ENCODE measurements at places on chromosomes 7 and 10.

GRCh38 chr7:158574308-158575036 is 13.2 kb downstream of the PTPRN2 start:
- DNase-seq = no peak

- peak; percentile 74 for DNase-seq
Measured at GRCh38 chr10:72274730-72275350, 1.1 kb downstream of the DDIT4 start.

DNA sequence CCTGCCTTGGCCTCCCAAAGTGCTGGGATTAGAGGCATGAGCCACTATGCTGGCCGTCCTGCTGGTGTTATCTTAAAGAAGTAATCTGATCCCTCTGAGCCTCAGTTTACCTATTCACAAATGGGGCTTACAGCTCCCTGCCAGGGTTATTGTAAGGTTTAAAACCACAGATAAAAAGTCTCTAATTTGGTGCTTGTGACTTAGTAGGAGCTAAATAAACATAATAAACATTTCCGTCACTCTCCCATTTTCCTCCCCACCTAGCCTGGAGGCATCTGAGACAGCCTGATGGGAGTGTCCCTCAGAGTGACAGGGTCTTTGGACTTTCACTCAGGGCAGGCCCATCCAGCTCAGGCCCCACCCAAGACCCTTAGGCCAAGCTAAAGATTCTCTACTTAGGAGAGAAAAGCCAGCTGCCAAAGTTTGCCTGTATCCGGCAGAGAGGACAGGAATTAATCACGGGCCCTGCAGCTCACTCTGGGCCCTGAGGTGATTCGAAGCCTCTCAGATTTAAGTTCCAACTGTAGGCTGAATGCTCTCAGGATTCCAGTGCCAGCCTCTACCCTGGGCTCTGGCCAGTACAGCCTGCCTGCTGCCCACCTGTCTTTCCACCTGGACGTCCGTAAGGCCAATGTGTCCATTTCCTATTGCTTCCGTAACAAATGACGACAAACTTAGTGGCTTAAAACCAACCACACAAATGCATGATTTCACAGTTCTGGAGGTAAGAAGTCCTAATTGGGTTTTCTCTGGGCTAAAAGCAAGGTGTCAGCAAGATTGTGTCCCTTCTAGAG is 21.8 kb upstream of the DUSP5 start:
- no peak for DNase-seq

DNA sequence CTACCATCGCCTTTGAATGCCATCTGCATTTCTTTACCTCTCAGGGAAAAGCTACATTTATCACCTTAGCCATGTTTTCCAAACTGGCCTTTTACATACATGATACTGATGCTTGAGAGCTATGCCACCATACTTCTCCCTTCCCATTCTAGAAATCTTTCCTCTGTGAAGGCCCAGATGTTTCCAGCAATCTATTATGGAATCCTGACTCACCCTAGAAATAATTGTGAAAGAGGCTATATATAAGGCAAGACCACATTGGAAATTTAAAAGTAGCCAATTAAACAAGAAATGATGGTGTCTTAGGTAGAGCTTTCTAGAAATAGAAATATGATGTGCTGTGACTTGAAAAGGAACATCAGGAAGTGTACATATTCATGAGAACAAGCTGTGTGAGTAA is 389.7 kb downstream of the INHBA start:
- no peak for DNase-seq

DNA sequence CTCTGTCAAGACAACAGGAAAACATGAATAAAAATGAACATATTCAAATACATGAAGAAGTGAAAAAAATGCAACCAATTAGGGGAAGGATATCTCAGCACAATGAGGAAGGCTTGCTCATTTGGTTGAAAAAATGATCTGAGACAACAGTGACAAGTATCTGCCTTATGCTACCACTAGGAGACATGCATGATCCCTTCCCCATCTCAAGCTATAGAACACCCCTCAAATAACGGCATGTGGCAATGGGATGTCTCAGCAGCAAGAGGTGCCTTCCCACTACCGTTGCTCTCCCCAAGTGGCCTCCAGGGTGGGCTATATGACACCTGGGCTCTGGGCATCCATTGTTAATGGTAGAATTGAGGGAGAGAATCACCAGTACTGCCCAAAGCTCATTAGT is 98.1 kb upstream of the RSU1 start:
- DNase-seq = no peak

GRCh38 chr10:29740981-29741545 is 106.3 kb upstream of the SVIL start:
- no peak for DNase-seq

DNA sequence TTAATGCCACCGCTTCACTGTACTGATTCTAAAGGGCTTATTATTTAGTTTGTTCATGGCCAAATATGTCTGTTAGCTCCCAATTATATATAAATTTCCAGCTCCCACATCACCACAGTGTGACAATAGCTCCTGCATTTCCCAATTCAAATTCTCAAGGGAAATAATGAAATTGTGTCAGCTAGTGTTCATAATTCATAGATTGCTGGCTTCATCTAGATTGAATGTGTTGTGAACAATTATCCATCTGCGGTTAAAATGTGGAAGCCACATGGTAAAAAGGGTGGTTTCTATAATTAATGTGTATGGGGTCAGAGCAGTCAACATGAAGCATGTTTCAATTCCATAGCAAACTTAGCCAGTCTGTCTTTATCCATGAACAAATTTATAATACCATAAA is 154.3 kb downstream of the SEMA3E start:
- DNase-seq = no peak

DNA sequence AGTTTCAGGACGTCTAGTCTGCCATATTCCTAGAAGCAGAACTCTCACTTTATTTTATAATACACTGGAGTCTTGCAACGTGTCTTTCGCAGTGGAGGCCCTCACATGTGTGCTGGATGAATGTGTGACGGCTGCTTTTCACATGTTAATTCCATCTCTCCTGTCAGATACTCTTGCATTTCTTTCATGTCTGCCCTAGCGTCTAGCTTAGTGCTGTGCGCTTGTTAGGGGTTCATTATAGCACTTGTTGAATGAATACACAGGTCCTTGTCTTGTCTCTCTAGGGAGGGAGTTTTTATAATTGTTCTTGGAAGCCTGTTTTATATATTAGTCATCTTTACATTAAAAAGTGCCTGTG is 94.4 kb downstream of the MAP3K8 start:
- no peak for DNase-seq

DNA sequence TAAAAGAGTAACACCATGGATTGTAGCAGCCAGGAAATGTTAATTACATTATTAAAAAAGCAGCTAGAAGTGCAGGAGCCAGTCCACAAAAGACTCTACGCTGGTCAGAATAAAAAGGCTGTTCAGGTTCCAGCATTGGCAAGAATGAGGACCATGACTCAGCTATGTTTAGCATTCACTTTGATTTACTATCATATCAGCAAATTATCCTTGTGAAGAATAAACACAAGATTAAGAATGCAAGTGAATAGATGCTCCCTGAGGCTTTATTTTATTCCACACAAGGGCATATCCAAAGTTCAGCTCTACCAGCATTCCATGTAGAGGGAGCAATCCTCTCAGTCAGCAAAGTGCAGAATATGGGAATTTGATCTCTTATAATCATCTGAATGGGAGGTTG is 13.6 kb downstream of the DGKB start:
- no peak for DNase-seq

DNA sequence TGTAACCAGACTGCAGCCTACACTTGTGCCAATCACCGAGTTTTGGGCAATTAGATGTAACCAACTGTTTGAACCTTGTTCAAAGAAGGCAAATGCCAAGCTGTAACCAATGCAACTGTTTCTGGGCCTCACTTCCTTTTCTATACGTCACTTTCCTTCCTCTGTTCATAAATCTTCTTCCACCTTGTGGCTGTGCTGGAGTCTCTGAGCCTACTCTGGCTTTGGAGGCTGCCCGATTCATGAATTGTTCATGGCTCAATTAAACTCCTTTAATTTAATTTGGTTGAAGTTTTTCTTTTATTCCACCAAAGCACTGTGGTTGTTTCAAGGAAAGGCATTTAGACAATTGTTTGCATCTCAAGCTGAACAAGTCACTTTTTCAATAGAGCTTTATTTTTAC is 43.5 kb upstream of the UCN3 start:
- DNase-seq = no peak

DNA sequence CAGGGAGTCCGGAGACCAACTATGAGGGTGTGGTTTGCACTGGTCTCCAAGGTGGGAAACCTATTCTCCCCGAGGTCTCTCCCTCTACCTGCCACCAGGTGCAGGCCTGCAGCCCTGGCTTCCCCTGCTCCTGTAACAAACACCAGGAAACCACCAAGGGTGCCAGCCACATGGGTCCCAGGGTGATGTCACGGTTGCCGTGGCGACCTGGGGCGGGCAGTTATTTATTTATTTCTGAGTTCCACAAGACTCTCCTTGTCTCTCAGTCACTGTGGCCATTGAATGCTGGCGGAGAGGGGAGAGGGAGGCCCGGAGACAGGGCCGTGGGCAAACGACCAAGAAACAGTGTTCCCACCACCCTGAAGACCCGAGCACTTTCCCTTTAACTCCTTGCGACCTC is 27.0 kb downstream of the MMD2 start:
- no peak for DNase-seq
